ENCODE measurements at places on chromosomes 7 and 10.

GRCh38 chr10:89421018-89421476, 6.7 kb downstream of the IFIT5 start:
- no peak for DNase-seq

- DNase-seq = no peak
Measured at GRCh38 chr10:85863301-85864172, 503.1 kb downstream of the GRID1 start.

DNA sequence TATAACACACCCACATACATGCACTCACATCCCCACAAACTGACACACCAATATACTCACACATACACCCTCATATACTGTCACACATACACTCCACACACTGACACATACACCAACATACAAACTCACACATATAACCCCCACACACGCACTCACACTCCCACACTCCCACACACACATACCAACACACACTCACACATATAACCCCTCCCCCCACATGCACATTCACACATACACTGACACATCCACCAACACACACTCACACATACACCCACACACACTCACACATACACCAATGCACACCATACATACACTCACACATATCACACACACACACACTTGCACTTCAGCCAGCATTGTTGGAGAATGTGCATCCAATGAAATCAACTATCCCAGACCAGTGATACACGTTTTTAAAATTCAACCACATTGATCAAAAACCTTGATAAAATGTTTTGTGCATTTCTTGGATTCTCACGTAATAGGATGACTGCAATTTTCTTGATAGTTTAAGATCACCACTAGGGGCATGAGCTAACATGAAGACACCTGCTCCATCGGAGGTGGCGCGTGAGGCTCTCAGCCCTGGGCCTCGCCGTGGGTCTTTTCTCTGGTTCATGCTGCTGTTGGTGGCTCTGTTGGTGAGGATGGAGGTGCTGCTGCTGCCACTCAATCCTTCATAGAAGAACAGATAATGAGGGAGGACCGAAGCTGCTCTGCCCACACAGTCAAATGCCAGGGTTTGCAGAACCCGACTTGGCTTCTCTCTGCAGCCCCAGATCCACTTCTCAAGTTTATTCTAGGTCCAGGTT, 32.1 kb upstream of the CHST15 start:
- no peak for DNase-seq

GRCh38 chr7:135253851-135254771, 20.5 kb downstream of the STRA8 start:
- no peak for DNase-seq

DNA sequence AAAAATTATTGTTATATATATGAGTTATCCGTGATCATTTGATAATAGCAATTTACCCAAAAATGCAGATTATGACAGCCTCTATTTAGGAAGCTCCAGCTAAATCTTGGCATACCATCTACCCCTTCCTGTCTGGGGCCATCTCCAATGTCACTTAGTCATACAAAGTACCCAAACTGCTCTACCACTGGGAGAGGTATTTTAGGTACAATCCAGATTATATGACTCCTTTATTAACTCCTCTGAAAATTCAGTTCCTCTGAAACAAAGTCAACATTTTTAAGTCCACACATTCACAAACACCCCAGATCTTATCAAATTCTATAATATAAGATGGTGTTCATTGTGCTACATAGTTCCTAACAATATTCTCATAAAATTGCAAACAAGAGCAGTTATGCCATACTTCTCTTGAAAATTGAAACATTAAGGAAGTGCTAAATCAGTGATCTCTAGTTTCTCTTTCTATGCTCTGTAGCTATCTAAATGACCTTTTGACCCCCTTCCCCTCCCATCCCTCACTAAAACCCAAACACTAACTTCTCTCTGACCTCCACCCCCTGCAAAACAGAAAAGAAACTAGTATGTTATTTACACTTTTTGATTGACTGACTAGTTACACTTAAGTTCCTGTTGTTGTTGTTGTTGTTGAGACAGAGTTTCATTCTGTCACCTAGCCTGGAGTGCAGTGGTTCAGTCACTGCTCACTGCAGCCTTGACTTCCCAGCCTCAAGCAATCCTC, 16.4 kb downstream of the HOXA1 start:
- no peak for DNase-seq

DNA sequence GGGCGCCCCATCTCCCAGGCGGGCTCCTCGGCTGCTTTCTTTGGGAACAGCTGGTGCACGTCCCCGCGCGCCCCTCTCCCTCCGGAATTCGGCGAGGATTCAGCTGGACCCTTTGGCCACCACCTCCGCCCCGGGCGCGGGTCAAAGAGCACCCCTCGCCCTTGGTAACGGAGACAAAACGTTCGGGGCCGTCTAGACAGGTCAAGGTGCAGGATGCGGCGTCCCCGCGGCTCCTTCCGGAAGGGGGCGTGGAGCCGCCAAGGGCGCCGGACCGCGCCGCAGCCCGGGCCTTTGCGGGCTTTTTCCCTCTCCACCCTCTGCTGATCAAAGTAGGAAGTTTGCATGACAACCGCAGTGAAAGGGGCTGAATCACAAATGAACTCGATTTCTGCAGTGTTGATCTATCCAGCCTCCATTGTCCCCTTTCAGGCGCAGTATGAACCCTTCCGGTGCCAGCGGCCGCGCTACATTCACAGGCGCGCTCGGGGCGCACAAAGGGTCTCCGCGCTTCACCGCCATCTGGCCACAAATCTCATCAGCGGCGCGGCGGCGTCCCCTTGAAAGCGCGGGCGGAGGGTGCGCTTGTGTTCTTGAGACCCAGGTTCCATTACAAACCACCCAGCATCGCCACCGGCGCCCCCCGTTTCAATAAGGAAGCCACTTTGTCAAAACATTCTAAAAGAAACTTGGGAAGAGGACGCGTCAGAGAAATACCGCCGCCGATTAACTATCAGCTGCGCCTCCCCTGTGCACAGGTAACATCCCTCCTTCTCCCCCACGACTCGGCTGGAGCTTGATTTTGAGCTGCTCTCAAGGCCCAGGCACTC, 36.4 kb downstream of the CNPY1 start:
- DNase-seq = no peak

- no peak for DNase-seq
Measured at GRCh38 chr7:2688409-2689342, 674 bp downstream of the AMZ1 start.

- DNase-seq = no peak
Measured at GRCh38 chr10:33052915-33053810, 95.1 kb upstream of the ITGB1 start.

GRCh38 chr7:154442939-154443338, 390.7 kb downstream of the DPP6 start:
- DNase-seq = no peak

DNA sequence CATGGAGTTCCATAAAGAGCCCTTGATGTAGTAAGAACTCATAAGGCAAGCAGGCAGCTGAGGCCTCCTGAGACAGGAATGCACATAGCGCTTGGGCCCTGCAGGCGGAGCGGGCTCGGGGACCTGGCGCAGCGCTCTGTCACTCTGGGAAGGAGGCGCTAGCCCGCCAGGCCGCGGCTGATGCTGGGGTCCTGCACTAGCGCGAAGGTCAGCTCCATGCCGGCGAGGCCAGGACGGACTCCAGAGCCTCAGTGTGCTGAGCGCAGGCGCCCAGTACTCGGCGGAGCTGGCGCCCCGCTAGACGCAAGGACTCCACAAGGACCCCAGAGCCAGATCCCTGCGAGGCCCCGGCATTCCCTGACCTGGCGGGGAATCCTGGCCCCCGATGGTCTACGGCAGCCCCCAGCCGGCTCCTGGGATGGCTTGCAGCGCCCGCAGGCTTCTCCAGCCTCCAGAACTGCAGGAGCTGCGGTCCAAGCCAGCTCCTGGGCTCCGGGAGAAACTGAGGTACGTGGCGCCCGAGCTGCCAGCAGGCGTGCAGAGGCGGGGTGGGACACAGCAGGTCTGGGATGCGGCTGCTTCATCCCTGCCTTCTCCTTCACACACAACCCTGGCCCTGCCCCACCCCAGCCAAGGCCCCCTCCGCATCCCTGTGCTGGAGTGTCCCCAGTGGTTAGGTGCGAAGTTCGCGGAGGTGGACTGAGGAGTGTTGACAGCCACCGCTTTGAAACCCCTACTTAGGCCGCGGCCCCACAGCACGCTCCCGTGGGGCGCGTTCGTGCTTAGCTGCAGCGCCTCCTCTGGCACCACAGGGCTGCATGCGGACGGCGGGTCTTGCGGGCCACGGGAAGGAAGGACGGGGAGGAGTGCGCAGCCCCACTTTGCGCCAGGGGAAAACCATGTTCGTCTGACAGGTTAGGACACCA, 761.5 kb upstream of the POM121L12 start:
- no peak for DNase-seq

DNA sequence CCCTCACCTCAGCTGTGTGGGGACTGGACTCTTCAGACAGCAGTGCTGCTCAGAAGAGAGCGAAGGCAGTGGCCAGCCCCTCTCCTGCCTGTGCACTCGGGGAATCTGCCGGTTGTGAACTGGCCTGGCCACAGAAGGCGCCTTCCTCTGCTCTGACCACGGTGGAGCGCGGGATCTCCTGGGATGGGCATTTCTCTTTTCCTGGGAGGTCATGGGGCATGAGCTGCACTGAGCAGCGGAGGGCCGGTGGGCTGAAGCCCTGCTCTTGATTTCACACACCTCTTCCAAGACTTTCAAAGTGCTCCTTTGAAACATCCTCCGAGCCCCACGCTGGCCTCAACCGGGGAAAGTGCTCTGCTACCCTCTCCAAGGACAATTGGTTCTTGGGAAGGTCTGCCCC, 125.6 kb upstream of the FAM20C start:
- no peak for DNase-seq

GRCh38 chr10:67803588-67804394, 34.2 kb downstream of the DNAJC12 start:
- no peak for DNase-seq

DNA sequence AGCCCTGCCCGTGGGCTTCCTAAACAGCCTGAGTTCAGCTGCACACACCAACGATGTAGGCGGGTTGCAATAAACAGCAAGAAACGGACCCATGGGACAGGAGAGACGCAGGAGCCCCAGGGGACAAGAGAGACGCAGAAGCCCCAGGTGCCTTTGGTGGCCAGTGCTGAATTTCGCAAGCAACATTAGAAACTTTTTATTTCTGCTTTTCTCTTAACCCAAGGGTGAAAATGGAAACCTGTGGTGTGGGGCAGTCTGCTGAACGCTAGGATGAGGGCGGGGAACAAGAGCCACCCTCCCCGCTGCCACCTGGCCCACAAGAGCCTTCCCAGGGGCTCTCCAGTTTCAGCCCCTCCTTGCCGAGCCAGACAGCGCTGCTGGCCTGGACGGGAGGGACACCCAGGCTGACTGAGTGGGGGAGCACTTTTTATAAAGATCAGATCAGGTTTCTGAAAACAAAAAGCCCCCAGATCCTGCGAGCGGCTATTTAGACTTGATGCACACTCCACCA, 20.0 kb upstream of the GPR146 start:
- DNase-seq = no peak

DNA sequence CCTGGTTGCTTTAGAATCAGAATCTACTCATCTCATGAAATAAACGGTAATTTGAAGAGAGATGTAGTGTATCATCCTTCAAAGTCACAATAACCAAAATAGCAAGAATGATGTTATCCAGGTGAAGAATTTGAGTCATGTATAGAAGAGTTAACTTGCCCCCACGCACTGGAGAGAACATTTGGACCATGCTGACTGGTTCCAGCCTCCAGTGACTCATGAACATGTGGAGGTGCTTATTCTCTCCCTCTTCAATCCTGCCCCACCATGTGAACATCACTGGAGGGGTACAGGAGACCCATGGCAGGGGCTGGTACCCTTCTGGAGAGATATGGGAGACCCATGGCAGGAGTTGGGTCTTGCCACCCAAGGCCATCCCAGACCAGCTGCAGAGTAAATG, 427.8 kb downstream of the CALN1 start:
- DNase-seq = no peak

- DNase-seq = no peak
Measured at GRCh38 chr7:104938741-104939390, 75.1 kb upstream of the KMT2E start.

DNA sequence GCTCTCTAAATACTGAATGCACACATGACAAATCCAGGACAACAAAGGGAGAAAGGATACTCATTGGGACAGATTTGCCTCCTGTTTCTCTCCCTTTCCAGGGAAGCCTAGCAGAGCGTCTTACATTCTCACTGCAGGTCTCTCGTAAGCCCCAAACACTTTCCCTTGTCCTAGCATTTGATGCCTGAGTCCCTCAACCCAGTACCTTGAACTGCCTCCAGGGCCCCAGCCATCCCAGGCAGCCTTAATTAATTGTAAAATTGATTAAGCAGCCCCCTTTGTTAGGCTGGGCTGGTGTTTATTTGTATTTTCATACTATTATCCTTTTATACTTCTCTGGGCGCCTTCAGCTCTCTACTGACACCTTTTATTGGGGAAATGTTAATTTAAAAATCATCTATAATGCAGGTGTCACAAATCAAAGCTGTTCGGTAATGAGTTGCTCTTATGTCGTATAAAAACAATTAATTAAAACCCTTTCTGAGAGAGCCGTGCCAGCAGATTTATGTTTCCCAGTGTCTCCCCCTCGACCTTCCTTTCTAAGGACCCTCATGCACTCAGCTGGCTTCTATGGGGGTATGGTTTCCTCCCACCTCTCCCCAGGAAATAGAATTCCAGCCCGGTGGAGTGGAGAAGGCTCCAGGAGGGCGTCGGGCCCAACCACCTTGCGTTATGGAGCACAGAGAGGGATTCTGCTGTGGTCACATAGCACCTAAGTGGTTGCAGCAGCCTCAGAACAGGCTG, 243.8 kb downstream of the RPS24 start:
- DNase-seq = no peak

- no peak for DNase-seq
Measured at GRCh38 chr10:69290993-69291392, 12.7 kb downstream of the HK1 start.

DNA sequence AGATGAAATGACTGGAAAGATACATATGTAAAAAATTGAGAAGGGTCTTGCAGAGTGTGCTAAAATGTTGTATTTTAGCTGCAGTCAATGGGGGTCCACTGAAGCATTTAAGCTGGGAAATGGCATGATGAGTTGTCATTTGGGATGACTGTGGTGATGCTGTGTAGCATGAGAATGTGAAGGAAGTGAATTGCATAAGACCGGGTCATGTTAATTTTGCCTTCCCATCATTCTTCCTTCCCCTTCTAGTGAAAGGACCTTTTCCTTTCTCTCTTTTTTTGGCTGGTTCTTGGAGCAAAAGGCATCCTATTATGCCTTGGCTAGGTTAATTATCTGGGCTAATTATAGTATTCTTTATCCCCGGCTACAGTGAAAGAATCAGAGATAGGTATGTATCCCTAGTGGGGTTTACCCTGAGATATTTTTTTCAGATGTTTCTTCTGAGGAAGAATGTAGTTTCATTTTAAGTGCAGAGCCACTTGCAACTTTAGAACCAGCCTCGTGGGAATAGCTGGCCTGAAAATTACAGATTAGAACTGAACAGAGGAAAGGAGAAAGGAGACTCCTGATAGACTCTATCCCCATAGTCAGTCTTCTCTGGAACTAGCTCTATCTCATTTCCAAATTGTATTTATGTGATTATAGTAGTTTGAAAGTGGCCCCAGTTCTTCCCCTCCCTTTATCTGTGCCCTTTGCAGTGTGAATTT, 93.6 kb downstream of the HGF start:
- DNase-seq = no peak

- no peak for DNase-seq
Measured at GRCh38 chr10:102121739-102122372, 1.7 kb upstream of the LDB1 start.

GRCh38 chr10:52459097-52459496, 145.0 kb downstream of the DKK1 start:
- no peak for DNase-seq

Data from CMK (cell line).